Left renal pelvis (tissue), 4 donors: ENCODE measurements at places on chromosomes 2 and 18.

GRCh38 chr2:149729586-149729985, 142.0 kb upstream of the MMADHC start:
- no peak for DNase-seq

GRCh38 chr2:98465456-98466226, 21.0 kb downstream of the INPP4A start:
- DNase-seq: no peak

DNA sequence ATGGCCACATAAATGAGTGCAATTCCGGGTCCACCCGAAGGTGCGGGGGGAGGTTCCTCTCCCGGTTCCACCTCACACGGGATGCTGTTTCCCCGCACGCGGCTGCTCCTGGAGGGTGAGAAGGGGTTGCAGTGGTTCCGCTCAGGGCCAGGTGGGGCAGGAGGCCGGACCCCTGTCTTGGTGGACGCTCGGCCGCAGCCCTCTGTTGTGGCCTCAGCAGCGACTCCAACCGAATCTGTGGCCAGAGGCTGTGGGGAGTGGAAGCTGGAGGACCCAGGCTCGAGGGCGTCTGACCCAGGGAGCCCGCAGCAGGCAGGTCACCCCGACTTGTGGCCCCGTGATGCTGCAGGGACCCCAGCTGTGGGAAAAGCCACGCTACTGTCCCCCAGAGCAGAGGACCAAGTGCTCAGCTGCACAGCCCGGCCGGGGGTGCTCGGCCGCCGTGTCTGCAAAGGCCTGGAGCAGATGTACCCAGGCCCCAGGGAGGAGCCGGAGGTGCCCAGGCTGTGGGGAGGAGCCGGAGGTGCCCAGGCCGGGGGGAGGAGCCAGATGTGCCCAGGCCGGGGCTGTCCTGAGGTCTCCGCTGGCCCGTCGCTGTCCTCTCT, 83.9 kb downstream of the RTP5 start:
- no peak for DNase-seq

DNA sequence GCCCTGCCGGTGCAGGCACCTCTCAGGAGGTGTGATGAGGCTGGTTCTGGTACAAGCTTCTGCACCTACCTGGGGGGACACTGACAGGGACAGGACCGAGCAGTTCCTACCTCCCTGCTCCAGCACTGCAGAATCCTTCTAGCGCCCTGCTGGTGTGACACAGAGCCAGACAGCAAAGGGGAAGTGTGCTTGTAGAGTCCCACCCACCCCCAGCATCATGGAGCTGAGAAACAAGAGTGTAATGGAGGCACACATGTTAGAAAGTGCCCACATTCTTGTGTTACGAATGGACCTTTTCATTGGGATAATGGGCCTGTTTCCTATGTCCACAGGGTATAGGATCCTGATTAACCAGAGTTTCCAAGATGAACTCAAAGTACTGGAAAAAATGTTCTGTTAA, 38.3 kb downstream of the OXER1 start:
- DNase-seq: no peak
